ENCODE measurements at places on chromosomes 4 and X.

DNA sequence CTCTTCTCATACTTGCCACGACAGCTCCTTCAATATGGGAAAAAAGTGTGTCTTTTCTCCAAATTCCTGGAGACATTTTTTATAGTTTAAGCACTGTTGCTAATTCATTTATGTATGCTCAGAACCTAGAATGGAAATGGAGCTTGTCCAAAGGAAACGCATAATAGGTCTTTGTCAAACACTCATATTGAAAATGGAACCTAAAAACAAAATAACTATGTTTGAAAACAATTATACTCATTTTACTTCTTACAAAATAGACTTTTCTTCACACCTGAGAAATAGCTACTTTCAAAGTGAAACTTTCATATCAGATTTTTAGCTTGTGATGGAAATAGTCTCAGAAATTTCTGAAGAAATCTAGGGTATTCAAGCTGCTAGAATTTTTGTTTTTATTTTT lies 529.7 kb upstream of the BOD1L1 start:
- DNase-seq: no peak

DNA sequence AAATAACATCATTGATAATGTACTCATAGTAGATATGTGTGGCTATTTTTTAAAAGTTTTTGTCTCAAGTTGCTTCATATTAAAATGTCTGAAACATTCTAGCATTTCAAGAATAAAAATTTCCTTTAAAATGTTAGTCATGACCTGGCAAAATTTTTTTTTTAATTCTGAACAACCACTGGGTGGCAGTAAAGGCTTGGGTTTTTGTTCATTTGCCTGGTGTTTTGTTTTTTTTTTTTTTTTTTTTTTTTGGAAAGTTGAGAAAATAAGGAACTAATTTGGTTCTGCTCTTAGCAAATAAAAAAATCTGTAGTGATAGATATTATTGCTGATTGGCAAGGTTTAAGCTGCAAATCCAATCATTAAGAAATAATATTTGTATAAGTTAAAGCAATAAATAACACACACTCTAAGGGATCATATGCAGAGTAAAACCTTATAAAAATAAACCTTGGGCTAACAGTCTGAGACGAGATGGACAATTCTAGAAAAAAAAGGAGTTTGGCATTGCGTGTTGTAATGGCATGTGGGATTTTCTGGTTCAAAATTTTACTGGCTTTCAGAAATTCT lies 81.4 kb downstream of the CEP44 start:
- peak; percentile 60 for DNase-seq

DNA sequence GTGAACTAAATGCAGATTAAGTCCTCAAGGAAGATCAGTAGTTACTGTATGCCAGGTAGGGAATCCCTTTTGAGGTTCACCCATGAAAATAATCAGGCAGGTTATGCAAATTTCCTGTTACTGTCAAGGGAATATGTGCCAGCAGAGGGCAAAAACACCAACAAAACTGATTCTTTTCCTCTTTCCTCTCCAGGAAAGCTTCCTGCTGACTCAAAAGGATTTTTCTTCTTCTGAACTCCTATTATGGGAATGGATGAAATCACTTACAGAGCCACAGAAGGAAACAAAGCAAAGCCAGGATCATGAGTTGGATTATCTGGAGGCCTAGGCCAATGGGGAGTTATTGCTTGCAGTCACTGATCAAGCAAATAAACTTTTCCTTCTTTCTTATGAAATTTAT lies 49.7 kb downstream of the TMPRSS11F start:
- no peak for DNase-seq

- DNase-seq: no peak
These were observed 17.5 kb downstream of the RAB39B start for GRCh38 chrX:155246748-155247147.

DNA sequence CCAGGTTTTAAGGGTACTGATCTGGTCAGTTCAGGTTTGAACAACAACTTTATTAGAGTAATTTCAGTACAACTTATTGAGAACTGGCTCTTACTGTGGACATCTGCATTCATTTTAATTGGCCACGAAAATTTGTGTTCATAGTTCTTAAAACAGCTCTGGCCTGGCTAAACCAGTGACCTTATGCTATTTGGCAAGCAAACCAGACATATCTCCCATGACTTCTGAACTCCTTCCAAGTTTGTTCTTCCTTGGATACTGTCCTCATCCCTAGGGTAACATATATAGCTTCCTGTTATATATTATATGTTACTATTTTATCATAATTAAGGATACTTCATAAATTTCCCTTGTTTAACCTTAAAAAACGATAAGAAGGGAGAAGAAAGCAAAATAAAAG lies 841.9 kb downstream of the TRAM1L1 start:
- DNase-seq: no peak

- no peak for DNase-seq
These were observed 1586.9 kb downstream of the TECRL start for GRCh38 chr4:62822306-62822705.

DNA sequence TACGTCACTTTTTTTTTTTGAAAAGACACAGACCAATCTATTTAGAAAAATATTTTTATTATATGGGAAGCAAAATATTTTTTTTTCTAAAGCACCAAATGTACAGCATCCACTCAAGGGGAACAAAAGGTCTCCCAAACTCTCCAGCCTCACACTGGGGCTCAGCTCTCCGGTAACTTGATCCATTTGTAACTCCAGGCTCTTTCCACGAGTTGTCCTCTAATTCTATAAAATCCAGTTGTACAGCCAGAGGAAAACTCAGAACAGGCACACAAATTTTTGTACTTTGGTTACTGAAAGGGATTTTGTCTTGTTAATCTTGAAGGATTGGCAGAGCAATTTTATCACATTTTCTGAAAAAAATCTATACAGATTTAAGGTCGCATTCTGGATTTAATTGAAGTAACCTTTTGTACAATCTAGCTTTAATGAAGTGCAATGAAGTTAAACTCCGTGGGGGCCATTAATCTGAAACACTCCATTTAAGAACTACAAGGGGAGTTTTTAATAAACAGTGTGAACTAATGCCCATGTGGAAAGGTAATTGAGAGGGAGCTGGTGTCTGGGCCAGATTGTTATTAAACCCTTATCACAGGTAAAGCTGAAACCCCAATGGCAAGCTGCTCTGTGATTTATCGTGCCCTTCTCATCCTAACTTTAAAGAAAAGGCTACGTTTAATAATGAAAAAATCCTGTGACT lies 161.2 kb upstream of the FRG1 start:
- no peak for DNase-seq

DNA sequence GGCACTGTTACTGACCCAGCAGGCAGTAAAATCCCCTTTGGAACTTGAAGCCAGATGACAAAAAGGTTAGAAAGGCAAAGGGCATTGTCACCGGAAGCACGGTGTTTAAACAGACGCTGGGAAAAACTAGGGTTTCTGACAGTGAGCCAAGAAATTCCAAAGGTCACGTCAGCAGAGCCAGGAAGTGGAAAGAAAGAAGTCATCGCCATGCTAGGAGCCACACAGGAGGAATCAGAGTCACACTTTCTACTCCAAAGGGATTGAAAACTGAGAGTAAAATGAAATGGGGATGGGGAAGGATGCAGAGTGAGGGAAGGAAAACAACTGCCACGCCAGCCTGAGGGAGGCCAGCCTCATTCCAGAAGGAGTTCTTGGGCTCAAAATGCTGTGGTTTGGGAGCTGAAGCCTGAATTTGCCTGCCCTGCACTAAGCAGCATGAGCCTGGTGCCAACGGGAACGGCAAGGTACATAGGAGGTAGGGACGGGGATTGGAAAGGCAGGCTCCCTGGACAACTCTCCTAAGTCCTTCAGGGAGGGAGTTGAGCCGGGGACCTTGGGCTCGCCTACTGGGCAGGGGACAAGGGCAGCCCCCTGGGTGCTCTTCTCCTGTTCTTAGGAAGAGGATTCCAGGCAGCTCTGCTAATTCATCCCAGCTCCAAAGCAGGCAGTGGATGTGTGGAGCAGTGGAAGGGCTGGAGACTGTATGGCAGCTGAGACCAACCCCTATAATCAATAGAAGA lies 66.8 kb downstream of the SOWAHB start:
- peak; percentile 94 for DNase-seq

DNA sequence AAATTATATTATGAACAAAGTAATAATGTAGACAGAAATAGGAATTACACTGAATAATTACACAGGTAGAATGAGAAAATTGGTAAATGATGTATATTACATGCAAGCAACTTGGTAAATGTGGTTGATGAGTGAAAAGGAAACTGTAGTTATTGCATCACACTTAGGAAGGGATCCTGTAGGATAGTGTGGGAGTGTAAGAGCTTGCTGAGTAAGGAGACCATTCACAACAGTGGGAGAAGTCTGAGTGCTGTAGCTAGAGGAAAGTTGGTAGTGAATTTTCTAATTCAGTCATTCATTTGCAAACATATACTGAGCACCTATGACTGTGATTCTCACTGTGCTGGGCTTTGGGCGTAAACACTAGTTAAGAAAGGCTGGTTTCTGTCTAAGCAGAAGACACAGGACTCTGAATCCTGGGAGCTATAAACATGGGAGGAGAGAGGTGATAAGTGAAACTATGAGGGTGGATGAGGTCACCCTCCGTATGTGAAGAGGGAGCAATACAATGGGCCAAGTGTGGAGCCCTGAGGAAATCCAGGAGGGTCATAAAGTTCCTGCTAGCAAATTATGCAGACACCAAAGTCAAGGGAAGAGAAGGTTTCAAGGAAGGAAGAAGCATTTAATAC lies 14.2 kb upstream of the CPE start:
- peak; percentile 35 for DNase-seq

GRCh38 chr4:63211375-63211774 lies 1197.9 kb downstream of the TECRL start:
- no peak for DNase-seq

- no peak for DNase-seq
These were observed 314.5 kb downstream of the GPAT3 start for GRCh38 chr4:83850435-83850834.

- no peak for DNase-seq
These were observed 374.1 kb upstream of the RASGEF1B start for GRCh38 chr4:81845761-81846160.

DNA sequence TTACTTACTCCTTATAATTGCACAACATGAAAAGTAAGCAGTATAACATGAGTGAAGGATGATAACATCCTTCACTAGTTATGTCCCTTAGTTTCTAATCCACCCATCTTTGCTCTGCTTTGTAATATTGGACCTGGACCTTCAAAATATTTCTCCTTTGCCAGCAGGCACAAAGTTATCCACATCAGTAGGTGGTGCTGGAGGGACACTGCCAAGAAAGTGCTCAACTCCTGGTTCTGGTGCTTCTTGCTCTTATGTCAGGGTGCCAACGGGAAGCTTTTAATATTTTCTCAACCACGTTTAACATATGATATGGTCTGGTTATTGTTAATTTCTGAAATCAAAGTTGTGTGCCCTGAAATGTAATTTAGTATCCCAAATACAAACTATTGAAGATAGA lies 49.1 kb downstream of the TMEM165 start:
- no peak for DNase-seq

GRCh38 chr4:145538596-145538995 lies 56.9 kb downstream of the SMAD1 start:
- no peak for DNase-seq

DNA sequence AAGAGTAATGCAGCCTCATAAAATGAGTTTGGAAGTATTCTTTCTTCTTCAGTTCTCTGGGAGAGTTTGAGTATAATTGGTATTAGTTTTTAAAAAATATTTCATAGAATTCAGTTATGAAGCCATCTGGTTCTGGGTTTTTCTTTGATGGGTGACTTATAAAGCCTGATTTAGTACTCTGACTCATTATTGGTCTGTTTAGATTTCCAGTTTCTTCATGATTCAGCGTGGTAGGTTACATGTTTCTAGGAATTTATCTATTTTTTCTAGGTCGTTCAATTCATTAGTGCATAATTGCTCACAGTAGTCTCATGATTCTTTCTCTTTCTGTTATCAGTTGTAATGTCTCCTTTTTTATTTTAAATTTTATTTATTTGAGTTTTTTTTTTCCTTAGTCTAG lies 111.2 kb downstream of the CEP44 start:
- DNase-seq: peak; percentile 50

GRCh38 chr4:169099771-169100180 lies 89.7 kb upstream of the CBR4 start:
- DNase-seq: no peak

DNA sequence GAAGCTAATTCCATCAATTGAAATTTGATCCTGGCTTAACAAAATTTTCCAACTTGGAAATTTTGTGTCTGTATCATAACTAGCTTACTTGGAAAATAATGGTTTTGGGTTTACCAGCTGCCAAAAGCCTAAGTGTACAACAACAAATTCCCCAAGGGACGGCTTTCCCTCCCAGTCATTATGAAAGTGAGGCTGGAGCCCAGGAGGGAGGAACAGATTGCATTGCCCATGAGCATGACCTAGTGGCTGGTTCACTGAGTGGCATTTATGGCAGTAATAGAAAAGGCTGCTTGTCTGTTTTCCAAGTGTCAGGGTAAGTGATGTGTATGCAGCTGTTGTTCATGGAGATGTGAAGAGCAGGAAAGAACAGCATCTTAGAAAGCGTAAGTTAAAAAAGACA lies 70.8 kb upstream of the HHIP start:
- no peak for DNase-seq

GRCh38 chr4:123709336-123709735 lies 312.7 kb downstream of the SPRY1 start:
- DNase-seq: peak; percentile 87

DNA sequence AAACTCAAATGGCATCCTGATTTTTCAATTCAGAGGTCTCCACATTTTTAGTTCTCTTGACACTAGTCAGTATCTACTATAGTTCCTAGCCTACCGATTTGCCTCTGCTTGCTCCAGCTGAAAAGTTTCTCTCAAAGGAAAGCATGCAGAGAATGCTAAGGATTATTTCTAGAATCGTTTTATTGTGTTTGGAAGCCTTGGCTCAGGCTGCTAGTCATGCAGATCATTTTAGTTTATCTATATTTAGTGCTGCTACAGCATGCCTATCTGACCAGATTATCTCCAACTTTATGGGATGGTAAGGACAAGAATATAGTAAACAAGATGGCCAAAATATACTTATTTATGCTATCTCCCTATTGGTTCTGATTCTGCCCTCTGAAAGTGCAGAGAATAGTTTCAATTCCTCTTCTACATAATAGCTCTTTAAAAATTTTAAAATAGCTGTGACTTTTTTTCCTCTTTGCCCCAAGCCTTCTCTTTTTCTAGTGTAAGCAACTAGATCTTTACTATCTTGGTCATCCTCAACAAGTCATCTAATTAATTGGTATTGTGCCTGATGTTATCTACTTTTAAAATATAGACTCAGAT lies 15.7 kb upstream of the DRP2 start:
- DNase-seq: no peak

DNA sequence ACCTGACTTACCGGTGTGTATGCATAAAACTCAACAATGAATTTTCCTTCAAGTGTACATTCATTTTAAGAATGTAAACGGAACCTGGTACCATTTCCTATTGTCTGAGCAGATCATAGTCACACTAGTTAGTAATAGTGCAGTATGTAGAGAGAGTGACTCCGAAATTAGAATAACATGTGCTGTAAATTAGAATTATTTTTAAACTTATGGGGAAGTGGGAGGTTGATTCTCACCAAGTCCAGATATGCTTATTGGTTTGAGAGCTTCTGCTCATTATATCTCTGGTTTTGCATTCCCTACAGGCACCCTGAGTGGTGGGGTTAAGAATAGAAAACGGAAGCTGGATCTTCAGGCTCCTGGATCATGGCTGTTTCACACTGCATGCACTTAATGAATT lies 39.6 kb downstream of the KLF3 start:
- DNase-seq: no peak
